Effector CD4-positive, alpha-beta T cell (primary cell): ENCODE measurements at places on chromosomes 5 and 9.

- DNase-seq: no peak
Observed at GRCh38 chr9:88523056-88523455, 11.9 kb upstream of the NXNL2 start.

DNA sequence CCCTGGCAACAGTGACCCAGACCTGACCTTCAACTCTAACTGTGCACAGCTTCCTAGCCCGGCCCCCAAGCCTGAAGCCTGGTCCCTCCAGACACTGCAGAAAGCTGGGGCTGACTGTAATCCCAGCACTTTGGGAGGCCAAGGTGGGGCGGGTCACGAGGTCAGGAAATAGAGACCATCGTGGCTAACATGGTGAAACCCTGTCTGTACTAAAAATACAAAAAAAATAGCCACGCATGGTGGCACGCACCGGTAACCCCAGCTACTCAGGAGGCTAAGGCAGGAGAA lies 35.9 kb downstream of the ADAMTS2 start:
- no peak for DNase-seq

DNA sequence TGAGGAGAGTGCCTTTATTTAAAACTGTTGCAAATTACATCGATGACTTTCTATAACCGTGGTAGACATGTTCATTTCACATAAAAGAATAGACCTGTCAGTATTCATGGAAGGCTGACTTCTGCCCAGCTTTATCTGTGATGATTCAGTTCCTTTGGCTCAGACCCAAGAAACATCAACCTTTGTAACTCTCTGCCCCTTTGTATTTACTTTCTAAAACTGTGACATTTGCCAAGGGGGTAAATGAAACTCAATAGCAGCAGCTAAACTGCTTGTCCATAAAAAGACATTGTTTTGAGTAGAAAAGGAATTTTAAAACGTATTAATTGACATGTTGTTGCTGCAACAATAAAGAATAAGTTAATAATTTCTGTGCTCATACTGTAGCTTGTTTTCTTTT lies 137.8 kb upstream of the ANKH start:
- DNase-seq: no peak

GRCh38 chr5:58987193-58987592 lies 404.3 kb downstream of the RAB3C start:
- no peak for DNase-seq
